ENCODE measurements at places on chromosomes 1 and 21.
A peak's percentile ranks its signal among the peaks of the same experiment; 100 is the strongest.

DNA sequence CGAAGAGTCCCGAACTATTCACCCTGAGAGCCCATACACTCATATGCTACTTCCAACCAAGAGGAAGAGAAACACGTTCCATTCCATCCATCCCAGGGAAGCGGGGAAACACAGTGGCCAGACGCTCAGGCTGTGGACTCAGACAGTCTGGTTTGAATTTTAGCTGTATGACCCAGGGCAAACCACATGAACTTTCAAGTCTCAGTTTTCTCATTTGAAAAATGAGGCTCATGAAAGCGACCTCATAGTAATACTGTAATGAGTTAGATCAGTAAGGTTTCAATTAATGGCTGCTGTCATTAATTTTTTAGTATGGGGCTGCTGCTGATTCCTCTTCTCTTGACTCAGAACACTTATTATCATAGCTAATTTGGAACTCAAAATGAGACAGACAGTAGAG lies 1.5 kb downstream of the FCRL4 start:
- DNase-seq: no peak

DNA sequence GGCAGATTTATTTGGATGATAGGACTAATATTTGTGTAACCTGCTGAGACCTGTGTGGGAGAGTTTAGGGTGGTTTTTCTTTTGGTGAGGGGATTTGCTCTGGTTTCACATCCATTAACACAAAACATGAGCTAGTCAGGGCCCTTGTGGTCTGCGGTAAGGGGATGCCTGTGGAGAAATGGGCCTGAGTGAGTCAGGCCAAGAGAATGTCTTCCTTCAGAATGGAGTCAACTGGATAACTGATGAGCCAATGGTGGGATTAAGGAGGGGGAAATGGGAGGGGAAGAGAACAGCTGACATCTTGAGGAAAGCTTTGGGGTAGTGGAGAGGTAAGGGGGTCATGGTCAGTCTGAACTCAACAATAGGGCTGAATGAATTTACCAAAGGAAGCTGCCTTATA lies 13.9 kb downstream of the WNT2B start:
- peak; percentile 98 for DNase-seq

DNA sequence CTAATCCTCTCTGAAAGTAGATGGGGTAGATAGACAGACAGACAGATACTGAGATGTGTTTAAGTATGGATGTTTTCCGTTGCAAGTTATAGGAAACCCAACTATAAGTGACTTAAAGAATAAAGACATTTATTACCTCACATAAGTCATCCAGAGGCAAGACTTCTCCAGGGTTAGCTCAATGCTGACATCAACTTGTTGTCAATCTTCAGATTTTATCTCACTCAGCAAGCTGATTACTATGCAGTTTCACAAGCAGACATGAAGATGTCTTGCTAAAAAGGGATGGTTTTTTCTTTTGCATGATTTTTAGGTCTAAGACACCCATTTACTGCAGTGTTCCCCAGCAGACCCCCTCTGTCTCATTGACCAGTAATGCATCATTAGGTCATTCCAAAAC lies 30.7 kb upstream of the ZNF362 start:
- no peak for DNase-seq

DNA sequence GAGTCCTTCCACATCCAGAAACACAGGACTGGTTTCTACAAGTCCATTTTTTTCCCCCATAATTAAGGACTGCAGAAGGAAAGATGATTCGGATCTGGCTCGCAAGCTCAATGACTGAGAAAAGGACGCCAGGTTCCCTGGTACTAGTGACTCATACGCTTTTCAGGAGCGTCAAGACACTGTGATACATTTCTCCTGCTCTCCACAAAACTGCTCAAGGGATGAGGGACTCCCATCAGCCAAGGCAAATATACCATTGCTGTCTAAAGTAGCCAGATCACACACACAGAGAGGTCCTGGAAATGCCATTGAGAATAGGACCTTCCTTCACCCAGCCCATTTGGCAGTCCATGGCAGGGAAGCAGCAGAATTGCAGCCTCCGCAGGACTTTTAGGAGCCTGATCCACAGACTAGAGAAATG lies 253.6 kb upstream of the IRF2BP2 start:
- peak; percentile 52 for DNase-seq

- DNase-seq: no peak
These were observed 327.1 kb downstream of the DISC1 start for GRCh38 chr1:231953660-231954059.

DNA sequence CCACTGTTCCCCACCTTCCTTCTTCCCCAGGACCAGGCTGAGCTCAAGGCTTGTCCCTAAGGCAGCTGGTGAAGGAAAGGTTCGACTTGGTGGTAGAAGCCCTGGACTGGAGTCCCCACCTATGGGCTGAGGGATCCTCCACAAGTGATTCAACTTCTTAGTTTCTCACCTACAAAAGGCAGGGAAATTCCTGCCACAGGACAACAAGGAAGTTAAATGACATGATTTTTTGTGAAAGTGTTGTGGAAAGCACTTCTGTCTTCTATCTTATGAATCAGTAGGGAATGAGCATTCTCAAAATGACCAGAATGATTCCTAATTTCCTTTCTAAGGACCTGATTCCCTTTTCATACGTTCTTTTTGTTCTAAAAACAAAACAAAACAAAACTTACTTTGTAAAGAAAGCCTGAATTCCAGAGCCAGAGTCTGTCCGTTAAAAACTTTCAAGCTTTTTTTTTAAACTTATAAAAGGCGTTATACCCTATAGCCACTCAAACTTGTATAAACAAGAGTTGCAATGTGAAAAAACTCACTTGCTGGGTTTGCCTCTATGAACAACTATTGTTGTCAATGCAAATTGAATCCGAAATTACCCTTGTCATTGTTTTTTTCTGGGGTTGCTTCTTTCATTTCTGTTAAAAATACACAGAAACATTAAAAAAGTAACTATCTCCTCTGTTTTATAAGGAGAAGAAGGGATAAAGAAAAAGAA lies 12.2 kb downstream of the KCNJ15 start:
- DNase-seq: no peak

GRCh38 chr1:160797271-160797709 lies 1.3 kb downstream of the LY9 start:
- no peak for DNase-seq

DNA sequence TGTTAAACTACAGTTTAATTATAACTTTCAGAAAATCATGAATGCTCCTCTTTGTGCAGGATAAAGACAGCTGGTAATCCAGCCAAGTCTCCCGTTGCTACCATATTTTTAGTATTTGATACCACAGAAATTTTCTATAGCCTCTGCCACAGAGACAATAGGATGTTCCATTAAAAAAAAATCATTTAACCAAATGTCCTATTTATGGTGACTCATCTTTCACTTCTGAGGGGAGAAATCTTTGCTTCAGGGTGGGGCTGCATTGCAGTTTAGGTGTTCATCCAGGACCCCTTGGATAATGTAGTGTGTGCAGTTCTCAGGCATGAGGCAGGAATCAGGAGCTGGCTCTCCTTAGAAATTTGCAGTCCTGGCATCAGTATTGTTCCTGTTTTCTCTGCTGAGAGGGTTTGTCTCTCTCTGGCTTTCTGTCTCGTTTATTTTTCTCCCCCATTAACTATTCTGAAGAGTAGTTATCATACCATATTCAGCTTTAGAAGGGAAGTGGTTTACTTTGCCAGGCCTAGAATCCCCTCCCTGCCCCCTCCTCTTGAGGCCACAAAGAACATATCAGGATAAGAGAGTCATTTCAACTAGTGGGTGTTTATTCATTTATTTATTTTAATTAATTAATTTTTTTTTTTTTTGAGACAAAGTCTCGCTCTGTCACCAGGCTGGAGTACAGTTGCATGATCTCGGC lies 3.1 kb downstream of the PRUNE1 start:
- no peak for DNase-seq

GRCh38 chr21:43034101-43034500 lies 41.5 kb downstream of the CBS start:
- DNase-seq: no peak

DNA sequence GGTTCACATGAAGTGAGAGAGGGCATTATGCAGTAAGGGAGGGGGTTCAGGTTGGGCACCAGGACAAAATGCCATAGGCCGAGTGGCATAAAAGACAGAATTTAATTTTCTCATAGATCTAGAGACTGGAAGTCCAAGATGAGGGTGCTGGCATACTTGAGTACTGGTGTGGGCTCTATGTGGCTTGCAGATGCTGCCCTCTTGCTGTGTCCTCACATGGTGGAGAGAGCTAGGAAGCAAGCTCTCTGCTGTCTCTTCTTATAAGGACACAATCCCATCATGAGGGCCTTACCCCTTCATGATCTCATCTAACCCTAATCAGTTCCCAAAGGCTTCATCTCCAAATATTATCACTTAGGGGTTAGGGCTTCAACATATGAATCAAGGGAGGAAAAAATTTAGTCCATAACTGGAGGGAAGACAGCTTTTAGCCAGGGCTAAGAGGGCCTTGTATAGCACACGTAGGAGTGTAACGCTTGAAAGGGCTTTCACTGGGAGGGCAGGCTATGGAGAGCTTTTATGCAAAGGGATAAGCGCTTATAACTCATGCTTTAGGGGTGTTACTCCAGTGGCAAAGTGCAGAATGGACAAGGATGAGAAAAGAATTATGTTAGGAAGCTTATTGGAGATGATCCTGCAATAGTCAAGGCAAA lies 64.5 kb downstream of the PLPPR5 start:
- DNase-seq: no peak

DNA sequence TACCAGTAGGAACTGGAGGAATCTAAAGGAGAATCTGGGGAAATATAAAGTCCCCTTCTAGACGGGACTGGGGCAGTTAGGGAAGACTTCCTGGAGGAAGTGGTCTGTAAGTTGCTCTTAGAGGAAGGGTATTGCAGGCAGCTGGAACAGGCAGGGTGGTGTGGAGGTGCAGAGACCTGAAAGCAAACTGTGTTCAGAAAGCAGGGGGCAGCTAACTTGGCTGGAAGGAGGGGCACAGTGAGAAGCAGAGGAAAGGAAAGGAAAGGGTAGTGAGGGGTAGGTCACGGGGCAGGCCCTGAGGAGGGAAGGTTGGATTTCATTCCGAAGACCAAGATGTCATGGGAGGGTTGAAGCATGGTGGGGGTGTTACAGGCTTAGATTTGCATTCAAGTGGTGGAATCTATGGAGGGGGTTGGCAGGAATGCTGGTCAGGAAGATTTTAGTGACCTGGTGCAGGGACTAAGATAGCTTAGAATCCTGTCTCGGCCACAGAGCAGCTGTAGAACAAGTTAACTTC lies 240.7 kb downstream of the FOXD2 start:
- DNase-seq: no peak

Measured in Daoy (cell line).